ENCODE measurements at places on chromosomes 13 and 19.

- no peak for DNase-seq
These were observed 41.4 kb upstream of the ZNF83 start for GRCh38 chr19:52679598-52679997.

DNA sequence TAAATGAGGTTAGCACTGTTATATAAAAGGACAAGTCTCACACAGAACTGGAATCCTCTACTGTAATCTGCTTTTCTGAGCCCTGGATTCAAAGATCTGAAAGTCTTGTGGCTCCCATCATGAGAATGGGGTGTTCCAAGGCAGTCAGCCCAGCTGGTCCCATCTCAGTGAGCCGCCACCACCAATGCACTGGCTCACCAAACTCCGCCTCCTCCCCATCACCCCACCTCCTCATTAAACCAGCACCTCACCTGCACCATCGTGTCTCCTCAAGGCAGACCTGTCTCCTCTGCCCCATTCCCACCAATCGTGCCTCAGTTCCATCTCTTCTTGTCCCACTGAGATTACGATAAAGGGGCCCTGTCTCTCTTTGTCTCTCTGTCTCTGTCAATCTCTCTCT lies 166.7 kb downstream of the USP12 start:
- DNase-seq: no peak

GRCh38 chr13:84844473-84844872 lies 954.7 kb downstream of the SLITRK6 start:
- no peak for DNase-seq

GRCh38 chr13:98893371-98893770 lies 84.5 kb downstream of the DOCK9 start:
- no peak for DNase-seq

- no peak for DNase-seq
These were observed 1089.7 kb downstream of the EFNB2 start for GRCh38 chr13:105445796-105446195.

GRCh38 chr13:48220981-48221685 lies 11.9 kb upstream of the ITM2B start:
- DNase-seq: peak; percentile 53

- DNase-seq: no peak
These were observed 510.1 kb downstream of the IRS2 start for GRCh38 chr13:109276261-109276660.

- no peak for DNase-seq
These were observed 805 bp downstream of the TMEM205 start for GRCh38 chr19:11345122-11345803.

DNA sequence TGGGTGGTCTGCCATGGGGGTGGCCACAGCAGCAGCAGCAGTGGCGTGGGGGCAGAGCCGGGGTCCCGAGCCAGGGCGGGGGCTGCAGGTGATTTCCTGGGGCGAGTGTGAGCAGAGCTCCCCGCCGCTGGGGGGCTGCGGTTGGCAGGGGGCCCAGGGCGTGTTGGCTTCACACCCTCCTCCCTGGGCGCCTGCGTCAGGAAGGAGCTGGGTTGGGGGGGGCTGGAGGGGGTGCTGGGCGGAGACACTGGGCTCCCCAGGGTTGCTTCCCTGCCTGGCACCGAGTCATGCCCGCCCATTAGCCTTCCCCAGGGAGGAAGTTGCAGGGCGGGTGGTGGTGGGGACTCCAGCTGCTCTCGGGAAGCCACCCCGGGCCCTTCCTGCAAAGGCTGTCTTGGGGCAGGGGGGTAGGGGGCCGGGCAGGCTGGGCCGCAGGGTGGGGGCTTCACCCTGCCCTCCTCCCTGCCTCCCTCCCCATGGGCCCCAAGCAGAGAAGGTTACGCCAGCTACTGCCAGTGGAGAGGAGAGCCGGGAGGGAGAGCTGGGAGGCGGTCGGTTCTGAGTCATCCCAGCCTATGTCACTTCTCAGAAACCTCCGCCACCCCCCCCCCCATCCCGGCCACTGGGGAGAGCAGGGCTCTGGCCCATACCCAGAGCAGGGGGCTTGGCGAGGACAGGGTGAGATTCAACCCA lies 4.6 kb downstream of the MIDN start:
- DNase-seq: peak; percentile 86

DNA sequence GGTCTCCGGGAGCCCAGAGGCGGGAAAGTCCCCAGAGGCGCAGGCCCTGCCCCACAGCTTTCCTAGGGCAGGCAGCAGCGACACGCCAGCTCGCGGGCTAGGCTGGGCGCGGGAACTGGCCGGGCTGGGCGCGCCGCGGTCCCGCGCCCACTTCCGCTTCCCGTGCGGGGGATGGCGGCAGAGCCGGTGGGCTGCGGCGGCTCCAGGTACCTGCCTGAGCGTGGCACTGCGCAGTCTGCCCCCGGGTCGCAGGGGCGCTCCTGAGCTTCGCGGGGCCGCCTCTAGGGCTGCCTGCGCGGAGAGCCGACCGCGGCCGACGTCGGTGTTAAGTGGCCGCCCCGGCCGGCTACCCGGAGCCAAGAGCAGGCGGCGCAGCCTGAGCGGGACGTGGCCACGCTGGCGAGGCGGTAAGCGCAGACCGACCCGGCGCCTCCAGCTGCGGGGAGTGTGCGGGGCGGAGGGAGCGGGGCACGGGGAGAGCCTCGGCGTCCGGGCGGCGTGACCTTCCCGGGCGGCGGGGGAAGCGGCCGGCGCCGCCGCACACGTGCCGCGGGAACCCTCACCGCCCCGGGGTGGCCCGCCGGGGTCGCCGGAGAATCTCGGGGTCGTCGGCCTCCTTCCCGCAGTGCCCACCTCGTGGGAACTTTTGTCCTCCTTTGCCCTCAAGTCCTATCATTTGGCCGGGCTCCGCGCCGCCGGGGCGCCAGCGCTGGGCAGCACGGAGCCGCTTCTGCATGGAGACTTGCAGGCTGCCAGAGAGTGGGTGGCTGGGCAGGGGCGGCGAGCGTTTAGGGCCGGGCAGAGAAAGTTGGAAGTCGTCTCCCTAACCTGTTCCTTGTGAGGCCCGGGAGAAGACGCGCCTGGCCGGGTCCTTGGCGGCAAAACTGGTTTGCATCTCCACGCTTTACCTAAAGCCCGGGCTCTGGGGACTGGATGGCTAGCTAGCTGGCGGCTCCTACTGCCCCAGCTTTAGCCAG lies 31.4 kb upstream of the MPHOSPH8 start:
- peak; percentile 4 for DNase-seq

- no peak for DNase-seq
These were observed 775.0 kb downstream of the PCDH17 start for GRCh38 chr13:58406545-58406944.

DNA sequence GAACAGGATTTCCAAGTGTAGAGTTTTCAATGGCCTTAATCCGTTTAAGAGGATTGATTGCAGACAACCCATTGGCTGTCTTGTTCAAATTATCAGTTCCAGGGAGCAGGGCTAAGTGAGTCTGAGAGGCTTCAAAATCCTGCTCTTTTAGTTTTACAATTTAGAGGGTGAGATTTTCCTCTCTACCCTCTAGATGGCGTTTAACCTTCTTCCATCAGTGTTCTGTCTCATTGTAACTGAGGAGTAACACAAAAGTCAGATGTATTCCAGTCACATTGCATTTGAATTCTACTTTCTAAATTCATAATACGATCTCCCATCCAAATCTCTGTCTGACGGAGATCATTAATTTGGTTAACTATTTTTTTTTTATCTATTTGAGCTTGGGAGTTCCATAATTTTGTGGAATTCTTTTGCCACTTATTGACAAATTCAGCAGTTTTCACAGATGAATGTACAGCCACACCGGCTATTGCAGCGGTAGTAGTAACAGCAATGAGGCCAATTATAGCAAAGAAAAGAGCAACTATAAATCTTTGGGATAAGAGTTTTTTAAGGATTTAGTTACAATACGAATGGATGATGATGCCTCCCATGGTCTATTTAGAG lies 7.8 kb upstream of the C19orf84 start:
- peak; percentile 58 for DNase-seq

DNA sequence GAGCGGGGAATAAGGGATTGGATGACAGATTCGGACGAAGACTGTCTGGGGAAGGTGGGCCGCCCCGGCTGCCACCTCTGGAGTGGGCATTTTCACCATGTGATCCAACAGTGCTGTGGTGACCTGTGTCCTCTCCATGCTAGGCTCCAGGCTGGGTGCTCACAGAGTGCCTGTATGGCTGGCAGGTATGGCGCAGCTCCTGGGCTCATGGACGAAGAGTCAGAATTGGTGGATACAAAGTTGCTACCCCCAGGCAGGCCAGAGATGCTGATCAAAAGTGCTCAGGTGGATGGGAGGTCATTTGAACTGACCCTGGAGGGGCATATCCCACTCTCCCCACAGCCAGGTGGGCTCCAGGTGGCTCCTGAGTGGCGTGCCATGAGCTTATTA lies 111.3 kb upstream of the UQCRFS1 start:
- DNase-seq: no peak

- DNase-seq: no peak
These were observed 21.2 kb downstream of the RANBP3 start for GRCh38 chr19:5956728-5957127.

DNA sequence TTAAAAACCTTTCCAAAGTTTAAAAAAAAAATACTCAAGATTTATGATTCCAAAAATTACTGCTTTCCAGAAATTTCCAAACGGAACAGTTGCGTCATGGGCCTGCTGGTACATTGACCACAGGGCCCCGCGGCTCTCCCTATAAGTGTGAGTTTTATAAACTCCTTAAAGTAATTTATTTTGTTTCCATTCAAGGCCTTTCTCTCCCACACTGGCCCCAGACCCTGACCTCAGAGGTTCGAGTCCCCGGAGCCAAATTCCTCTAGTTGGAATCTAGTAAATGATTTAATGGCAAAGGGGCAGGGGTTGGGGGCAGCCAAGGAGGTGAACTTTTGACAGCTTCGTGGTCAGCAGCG lies 97.5 kb downstream of the INSR start:
- no peak for DNase-seq

DNA sequence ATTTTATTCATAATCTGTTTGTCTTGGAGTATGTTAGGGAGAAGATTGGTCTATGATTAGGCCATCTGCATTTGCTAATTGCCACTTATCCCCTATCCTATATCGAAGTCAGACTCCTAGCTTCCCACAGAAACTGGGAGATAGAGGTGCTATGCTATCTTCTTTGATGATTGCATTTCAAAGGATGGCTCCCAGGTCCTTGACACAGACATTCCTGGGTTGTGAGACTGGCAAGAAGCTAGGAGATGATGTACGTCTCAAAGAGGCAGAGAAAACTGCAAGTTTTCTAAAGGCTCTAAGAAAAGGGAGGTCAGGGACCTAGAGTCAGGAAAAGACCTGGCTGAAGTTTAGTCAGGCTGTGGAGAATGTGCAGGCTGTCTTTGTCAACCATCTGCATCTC lies 1251.9 kb downstream of the PCDH17 start:
- DNase-seq: no peak

- DNase-seq: no peak
These were observed 350.9 kb downstream of the SPRY2 start for GRCh38 chr13:79990048-79990447.

DNA sequence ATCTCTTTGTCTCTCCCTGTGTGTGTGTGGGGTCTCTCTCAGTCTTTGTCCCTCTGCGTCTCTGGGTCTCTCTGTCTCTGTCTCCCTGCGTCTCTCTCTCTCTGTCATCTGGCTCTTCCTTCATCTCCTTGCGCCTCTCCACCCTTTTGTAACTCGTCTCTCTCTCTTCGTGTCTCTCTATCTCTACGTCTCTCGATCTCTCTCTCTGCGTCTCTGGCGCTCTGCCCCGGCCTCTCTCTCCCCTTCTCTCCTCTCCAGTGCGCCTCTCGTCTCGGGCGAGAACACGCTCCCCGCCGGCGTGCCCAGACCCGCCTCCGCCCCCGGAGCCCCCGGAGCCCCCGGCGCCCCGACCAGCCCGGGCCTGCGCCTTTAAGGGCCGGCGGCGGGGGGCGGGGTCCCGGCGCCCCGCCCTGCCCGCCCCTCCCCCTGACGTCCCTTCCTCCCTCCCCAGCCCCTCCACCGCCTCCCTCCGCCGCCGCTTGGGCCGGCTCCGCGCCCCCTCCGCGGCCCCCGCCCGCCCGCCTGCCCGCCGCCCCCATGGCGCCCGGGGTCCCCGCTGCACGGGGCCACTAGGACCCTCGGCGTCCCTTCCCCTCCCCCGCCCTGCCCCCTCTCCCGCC lies at the start of gene MARK4:
Gene MARK4, plus strand, starts transcription at position 440 of the 620 bp plus-strand sequence. CDS start 318 bp downstream, outside the sequence.
- peak; percentile 34 for DNase-seq

DNA sequence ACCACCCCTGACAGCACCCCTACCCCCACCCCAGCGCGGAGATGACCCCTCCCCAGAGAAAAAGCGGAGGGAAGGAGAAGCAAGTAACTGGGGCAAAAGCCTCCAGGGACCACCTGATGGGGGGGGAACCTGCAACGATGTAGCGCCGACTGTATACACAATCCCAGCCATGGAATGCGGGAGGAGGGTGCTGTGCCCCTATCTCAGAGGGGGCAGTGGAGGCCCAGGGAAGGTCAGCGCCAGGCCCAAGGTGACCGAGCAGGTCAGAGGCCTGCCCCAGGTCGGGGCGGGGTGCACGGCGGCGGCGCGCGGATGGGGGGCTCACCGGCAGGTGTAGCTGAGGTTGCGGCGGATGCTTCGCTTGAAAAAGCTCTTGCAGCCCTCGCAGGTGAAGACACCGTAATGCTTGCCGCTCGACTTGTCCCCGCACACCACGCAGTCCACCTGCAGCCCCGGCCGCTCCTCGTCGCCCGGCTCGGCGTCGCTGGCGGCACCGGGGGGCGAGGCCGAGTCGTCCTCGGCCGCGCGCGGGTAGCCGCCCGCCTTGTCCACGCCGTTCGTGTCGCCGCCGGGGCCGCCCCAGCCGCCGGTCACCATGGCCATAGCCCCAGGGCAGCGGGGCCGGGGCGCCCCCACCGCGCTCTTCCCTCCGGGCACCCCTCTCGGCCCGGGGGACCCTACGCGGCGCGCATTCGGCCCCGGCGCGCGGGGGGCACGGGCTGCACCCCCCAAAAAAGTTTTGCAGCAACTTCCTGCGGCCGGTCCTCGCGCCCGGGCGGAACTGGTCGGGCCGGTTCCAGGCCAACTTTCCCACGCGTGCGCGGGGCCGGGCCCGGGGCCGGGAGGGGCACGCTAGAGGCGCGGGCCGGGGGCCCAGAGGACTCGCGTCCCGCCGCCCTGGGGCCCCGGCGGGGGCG lies 843 bp downstream of the NR2F6 start:
- DNase-seq: no peak

DNA sequence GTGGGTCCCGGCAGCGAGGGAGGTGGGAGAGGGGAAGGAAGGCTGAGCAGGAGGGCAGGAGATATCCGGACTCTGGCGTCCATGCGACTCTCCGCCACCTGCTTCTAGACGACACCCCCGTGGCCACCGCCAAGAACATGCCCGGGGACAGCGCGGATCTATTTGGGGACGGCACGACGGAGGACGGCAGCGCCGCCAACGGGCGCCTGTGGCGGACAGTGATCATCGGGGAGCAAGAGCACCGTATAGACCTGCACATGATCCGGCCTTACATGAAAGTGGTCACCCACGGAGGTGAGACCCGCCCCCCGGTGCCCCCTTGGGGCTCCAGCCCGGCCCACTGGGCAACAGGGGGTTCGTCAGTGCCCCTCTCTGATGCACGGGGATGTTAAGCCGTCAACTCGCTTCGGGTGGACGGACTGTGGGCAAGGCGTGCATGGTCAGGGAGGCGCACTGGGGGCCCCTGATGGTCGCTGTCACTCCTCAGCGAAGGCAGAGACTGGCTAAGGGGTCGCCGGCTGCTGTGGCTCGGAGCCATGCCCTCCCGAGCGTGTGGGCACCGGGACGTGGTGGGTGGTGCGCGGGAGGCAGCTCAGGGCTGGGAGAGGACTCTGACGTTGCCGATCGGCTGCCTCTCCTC lies 25.1 kb upstream of the NMRK2 start:
- no peak for DNase-seq

- DNase-seq: no peak
These were observed 6.4 kb upstream of the MAP2K7 start for GRCh38 chr19:7897292-7897691.

GRCh38 chr13:44932850-44933251 lies 56.4 kb downstream of the NUFIP1 start:
- no peak for DNase-seq

- peak; percentile 84 for DNase-seq
These were observed at the start of gene ARHGAP35 for GRCh38 chr19:46860846-46861690. ARHGAP35 (plus strand) TSS chr19:46860997; CDS start chr19:46918676, 57,679 bp downstream.

All from CD4-positive, alpha-beta T cell treated with Interleukin-4 for 4 hours (primary cell).